Left renal cortex interstitium (tissue), 4 donors: ENCODE measurements at places on chromosomes 3 and 15.

DNA sequence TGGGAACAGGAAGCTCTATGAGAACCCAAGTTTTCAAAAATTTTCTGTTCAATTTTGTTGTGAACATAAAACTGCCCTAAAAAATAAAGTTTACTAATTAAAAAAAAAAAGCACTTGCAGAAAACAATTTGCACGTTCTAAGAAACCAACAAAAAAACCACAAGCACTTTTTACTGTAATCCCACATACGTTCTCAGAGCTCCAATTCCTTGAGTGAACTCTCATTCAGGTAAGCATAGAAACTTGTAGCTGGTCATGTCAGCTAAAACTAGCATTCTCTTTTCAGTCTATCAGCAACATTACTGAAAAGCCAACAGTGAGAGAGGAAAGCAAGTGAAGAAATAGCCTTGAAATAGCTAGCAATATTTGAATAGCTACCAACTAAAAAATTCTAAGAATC, 11.5 kb upstream of the TMF1 start:
- no peak for DNase-seq

- DNase-seq: no peak
These were observed 70.7 kb downstream of the WNT5A start for GRCh38 chr3:55416331-55416821.

- no peak for DNase-seq
These were observed 18.2 kb downstream of the KLHL6 start for GRCh38 chr3:183537295-183537730.

GRCh38 chr3:40207796-40208195, 101.7 kb upstream of the EIF1B start:
- no peak for DNase-seq

DNA sequence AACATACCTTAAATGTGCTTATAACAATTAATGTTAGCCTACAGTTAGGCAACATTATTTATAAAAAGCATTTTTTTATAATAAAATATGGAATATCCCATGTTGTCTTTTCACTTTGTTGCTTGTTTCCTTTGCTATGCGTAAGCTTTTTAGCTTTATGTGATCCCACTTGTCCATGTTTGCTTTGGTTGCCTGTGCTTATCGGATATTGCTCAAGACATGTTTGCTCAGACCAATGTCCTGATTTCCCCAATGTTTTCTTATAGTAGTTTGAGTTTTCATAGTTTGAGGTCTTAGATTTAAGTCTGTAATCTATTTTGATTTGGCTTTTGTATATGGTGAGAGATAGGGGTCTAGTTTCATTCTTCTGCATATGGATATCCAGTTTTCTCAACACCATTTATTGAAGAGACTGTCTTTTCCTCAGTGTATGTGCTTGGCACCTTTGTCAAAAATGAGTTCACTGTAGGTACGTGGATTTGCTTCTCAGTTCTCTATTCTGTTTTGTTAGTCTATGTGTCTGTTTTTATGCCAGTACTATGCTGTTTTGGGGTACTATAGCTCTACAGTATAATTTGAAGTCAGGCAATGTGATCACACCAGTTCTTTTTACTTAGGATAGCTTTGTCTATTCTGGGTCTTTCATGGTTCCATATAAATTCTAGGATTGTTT, 592.7 kb upstream of the SEMA6D start:
- DNase-seq: no peak

GRCh38 chr3:71101014-71101413, 482.5 kb downstream of the FOXP1 start:
- DNase-seq: no peak

GRCh38 chr3:183212096-183212495, 41.0 kb upstream of the B3GNT5 start:
- no peak for DNase-seq

DNA sequence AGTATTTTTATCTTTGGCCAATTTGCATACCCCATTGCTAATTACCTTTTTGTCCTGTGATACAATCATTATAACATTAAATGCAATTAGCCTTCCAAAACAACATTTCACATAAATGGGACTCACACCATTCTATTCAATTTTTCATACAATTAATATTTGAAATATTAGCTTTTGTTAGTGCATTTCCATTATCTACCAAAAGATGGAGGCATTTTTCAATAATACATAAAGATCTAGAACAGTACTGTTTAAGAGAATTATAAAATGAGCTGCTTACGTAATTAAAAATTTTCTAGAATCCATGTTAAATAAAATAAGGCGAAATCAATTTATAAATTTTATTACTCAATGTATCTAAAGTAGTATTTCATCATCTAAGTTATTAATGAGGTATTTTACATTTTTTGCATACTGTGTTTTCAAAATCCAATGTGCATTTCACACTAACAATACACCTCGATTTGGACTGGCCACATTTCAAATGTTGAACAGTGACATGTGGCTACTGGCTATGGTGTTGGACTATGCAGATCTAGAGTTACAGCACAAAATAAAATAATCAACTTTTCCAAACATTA, 74.3 kb downstream of the TJP1 start:
- DNase-seq: no peak

- DNase-seq: no peak
These were observed 53.7 kb downstream of the TP53BP1 start for GRCh38 chr15:43439268-43439667.

DNA sequence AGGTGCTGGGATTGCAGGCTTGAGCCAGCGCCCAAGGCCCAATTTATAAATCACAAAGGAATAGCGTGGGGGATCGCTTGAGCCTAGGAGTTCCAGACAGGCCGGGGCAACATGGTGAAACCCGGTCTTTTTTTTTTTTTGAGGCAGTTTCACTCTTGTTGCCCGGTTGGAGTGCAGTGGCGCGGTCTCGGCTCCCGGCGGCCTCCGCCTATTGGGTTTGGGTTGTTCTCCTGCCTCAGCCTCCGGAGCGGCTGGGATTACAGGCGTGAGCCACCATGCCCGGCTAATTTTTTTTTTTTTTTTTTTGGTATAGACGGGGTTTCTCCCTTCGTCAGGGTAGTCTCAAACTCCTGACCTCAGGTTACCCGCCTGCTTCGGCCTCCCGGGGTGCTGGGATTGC, 65.0 kb downstream of the GOLGA6L7 start:
- DNase-seq: no peak

DNA sequence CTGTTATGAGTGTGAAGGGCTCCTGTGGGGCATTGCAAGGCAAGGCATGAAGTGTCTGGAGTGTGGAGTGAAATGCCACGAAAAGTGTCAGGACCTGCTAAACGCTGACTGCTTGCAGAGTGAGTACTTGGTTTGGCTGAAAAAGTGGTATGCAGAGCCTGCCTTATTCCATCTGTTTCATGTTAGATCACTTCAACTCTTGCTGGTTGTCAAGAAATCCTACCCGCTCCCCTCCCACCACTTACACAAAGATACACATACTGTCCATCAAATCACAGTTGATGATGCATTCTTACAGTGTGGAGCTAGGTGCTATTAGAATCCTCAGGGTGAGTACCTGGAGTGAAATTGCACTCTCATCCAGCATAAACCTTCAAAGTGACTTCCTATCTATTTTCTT, 272.1 kb downstream of the UNC13C start:
- no peak for DNase-seq

GRCh38 chr3:101695779-101696372, 9.4 kb upstream of the RPL24 start:
- DNase-seq: no peak

- no peak for DNase-seq
These were observed 29.1 kb upstream of the PDZRN3 start for GRCh38 chr3:73653877-73654276.
